Stimulated activated CD8-positive, alpha-beta memory T cell treated with anti-CD3 and anti-CD28 coated beads, Interleukin-4, amount 100 ng/mL, for 1 hour (primary cell): ENCODE measurements at places on chromosomes 4 and X.

DNA sequence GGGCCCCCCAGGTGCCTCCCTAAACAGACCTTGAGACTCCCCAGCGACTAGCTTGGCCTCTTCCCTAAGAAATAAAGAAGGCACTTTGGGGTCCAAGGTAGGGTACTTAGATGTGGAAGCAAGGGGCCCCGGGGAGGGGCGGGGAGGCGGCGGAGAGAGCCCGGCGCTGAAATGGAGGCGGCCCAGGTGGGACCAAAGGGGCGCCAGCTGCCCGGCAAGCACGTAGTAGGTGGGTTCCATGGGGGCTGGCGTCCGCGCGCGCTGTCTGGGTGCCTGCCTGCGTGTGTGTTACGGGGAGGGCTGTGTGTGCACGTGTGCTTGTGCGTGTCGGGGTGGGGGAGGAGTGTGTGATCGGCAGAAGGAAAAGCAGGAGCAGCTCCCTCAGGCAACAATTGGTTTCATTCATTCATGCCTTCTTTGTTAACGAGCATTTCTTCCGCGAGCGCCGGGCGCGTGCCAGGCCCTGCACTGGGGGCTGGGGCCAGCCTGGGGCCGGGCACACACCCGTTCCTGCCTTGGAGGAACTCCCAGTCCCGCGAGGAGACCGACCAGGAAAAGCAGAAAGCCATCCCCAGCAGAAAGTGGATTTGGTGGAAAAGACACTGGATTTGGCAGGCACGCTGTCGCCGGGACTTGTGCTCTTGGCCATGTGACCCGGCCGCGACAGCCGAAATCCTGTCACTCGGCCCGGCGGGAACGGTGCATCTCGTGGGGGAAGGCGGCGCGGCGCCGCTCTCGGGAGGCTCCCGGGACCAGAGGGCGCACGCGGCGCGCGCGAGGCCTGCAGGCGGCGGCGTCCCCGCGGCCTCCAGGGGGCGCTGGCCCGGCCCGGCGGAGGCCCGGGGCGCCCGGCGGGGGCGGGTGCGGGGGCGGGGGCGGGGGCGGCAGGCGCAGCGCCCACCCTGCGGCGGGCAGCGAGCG is 3.3 kb upstream of the DUSP9 start:
- DNase-seq: no peak

DNA sequence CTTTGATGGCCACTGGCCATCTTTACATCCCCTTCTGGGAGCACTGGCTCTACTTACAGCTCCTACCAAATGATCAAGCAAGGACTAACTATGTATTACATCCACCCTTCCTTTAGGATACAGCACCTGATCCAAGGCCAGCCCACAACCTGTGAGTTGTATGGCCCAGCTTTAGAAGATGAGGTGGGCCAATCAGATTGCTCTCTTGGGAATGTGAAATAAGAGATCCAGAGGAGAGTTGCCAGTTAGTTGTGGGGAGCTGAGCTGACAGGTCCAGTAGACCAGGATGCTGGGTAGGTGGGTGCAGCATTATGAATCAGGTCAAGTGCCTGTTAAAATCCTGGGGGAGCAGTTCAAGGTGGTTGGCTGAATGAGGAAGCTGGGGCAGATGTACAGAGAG is 111.5 kb downstream of the GNL3L start:
- no peak for DNase-seq

- no peak for DNase-seq
These were observed 6.8 kb downstream of the ASB5 start for GRCh38 chr4:176262243-176262642.

GRCh38 chr4:19686456-19686855 is 565.2 kb upstream of the SLIT2 start:
- no peak for DNase-seq

DNA sequence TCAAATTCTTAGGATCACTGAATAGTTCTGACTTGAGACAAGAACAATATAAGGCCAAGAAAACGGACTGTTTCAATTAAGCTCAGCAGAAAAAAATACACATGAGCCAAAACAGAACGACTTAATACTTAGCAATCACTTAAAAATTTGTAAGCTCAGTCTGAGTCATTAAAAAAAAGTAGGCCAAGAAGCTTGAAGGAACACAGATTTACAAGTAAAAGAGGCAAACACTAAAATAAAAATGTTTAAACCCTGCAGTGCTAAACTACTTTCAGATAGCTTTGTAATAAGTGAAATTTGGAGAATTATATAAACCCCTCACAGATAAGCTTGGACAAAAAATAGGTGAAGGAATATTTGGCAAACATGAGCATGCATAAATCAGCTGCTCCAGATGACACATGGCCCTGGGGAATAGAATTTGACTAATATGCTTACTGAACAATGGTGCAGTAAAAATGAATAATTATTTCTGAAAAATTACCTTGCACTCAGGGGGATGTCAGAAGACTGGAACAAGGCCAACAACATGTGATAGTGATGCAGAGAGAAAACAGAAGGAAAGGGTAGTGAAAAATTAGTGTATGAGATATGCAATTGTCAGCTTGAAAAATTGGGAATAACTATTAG is 49.6 kb downstream of the LNX1 start:
- DNase-seq: no peak

GRCh38 chr4:151329217-151330007 is 4.0 kb upstream of the SH3D19 start:
- no peak for DNase-seq

DNA sequence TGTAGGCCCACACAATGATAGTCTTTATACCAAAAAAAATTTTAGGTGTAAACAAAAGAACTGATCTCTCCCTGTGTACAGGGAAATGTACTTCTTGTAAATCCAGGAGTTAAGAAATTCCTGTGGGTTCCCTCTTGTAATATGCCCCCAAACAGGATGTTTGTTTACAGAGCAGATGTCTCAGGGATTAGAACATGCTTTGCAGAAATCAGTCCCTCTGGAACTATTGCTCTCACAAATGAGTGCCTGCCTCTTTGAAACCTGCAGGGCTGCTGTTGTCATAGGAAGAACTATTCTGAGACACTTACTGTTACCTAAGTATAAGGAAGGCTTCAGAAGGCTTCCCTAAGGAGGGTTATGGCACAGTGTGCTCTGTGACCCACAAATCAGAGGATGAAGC is 35.6 kb downstream of the PAK3 start:
- no peak for DNase-seq

GRCh38 chr4:152529880-152530279 is 6.0 kb downstream of the FBXW7 start:
- no peak for DNase-seq

DNA sequence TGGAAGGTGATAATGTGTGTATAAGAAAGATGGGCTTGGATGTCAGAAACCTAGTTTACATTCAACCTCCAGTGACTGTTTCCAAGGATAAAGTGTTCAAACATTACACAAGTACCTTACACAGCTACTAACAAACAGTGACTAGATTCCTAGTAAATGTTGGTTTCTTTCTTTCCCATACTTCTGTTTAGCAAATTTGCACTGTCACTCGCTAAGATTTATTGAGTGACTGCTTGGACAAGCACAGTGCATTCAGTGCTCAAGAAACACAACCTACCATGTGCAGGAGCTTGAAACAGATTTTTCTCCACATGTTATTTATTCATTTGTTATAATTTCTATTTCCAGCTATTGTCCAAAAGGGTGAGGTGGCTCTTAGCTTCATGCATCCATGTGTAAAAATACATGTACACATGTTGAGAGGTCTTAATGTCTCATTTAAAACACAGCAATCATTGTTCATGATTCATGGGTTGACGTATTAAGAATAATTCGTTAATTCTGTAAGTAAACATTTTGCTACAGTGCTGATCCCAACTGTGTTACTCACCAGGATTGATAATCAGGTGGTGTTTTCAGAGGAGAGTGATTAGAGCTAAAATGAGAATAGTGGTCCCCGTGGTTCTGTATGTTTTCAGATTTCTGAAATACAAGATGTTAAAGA is 153.0 kb downstream of the DCLK2 start:
- no peak for DNase-seq

- DNase-seq: no peak
These were observed 36.7 kb downstream of the FOXR2 start for GRCh38 chrX:55659931-55660330.

DNA sequence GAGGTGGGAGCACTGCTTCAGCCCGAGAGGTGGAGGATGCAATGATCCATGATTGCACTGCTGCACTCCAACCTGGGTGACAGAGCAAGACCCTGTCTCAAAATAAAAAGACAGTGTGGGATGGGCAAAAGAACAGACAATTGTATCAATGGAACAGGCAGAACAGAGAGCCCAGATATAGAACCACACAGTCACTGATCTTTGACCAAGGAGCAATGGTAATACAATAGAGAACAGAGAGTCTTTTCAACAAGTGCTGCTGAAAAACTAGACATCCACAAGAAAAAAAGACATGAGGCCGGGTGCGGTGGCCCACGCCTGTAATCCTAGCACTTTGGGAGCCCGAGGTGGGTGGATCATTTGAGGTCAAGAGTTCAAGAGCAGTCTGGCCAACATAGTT is 5.9 kb downstream of the FAM53A start:
- no peak for DNase-seq

DNA sequence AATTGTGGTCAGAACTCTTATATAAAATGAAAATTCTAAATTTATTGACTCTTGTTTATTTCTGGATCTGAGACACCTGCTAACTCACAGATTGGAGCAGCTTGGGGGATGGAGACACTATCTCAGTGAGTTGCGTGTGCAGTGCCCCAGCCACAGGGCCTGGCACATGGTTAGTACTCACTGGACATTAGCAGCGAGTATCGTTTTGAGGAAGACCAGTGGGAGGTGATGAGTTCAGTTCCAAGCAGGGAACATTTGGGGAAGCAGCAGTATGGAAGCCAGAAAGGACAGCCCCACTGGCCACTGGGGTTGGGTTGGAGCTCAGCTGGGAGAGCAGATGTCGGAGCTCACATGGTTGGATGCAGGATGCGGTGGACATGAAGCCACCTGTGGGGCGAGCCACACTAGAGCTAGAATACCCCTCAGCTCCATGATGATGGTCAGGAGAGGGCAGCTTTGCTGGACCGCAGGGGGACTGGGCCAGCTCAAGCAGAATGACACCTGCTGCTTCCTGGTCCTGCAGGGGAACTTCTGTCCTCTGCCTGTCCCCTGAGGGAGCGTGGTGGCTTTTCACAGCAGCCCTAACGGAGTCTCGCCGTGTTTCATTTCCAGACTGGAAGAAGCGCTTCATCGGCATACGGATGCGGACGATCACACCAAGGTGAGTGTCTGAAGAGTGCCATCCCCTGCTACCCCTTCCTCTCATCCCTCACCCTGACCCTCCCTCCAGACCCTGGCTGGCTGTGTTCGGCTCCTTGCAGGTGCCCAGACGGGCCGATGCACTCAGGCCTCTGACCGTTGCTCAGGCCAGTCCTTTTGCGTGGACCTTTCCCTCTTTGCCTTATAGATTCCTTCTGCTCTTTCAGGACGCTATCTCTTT is 32.5 kb downstream of the HTRA3 start:
- DNase-seq: no peak

GRCh38 chr4:153217440-153217839 is 13.2 kb downstream of the TRIM2 start:
- DNase-seq: no peak

DNA sequence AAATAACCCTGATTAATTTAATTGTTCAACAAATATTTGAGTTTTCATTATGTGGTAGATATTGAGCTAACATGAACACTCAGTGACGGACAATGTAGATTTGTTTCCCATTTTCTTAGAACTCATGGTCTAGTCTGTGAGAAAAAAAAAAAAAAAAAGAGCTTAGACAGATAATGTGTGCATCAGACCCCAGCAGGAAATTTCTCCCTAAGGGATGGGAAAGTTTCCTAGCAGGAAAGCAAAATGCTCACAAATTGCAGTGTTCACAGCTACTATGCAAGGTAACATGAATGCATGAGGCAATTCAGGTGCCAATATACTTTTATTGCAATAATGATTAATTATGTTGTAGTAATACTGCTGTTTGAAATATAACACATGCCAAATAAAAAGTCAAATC is 843.2 kb upstream of the SLIT2 start:
- no peak for DNase-seq

- no peak for DNase-seq
These were observed 374.8 kb upstream of the GNPDA2 start for GRCh38 chr4:45100956-45101818.

DNA sequence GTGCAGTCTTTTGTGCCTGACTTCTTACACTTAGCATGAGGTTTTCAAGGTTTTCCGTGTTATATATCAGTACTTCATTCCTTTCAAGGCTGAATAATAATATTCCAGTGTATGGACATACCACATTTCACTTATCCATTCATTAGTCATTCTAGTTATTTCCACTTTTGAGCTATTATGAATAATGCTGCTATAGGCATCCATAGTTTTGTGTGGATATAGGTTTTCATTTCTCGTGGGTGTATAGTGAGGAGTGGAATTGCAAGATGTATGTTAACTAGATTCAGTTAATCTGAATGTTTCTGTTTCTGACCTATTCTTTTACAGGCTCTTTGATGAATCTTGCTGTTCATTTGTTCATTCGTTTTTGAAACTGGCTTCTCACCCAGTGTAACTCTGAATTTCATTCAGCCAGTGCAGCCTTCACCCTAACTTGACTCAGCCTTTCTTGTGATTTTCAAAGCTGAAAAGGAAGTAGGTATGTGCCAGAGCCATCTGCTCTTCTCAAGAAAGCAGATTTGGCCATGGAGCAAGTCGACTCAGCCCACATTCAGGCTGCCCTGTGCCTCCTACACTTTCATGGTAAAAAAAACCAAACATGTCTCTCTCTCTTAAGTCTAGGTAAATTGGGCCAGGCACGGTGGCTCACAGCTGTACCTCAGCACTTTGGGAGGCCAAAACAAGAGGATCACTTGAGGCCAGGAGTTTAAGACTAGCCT is 56.3 kb upstream of the NOCT start:
- DNase-seq: no peak

GRCh38 chr4:13093170-13093569 is 391.0 kb downstream of the RAB28 start:
- DNase-seq: no peak

DNA sequence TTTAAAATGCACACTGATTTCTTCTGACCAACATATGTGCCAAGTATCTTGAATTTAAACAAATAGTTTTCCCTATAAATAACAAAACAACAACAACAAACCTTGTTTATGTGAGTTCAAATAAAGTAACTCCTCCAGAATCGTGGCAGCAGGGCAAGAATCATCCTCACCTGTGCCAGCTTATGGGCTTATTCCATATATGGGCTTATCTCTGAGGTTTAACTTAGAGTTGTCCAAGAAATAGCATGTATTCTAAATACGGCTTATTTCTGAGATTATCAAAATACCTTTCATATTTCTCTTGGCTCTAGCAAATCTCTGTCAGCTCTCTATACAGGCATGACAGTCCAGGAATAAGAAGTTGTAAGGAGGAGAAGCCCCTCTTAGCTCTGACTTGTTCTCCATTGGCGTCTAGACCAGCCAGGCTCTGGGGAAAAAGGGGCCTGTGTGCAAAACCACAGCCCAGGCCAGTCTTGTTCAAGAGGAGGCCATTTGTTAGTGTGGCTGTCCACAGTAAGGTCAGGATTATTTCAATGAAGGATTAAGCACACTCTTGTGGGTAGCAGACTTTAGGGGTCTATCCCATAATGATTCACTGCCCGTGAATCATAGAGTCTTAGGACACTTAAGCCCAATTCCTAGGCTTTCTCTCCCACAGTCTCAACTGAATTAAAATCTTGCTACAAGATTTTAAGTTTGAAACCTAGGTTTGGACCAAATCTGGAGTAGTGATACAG is 63.2 kb downstream of the FRAS1 start:
- DNase-seq: no peak
